BJ (cell line): ENCODE measurements at places on chromosomes 4 and X.

DNA sequence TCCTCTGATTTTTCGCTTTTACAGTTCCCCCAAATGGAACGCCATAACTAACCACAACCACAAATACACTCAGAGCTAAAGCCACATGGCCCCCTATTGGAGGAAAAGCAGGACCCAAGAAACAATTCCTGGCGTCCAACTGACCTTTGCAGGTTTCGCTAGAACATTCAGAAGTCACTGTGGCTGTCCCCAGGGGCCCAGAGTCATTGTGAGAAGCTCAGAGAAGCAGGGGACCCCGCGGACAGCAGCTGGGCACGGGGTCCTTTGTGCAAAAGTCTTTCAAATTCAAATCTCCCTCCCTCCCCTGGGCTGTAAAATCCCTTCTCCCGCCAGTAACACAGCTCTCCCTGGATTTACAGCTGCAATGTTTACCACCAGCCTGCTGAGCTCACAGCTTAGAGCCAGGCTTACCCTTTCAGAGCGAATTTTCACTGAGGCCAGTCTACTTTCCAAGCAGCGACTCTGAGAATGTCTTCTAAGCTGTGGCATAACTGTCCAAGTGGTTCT lies 214.8 kb downstream of the CRLF2 start:
- no peak for DNase-seq

GRCh38 chr4:1360423-1361283 lies 13.6 kb downstream of the UVSSA start:
- DNase-seq = no peak

DNA sequence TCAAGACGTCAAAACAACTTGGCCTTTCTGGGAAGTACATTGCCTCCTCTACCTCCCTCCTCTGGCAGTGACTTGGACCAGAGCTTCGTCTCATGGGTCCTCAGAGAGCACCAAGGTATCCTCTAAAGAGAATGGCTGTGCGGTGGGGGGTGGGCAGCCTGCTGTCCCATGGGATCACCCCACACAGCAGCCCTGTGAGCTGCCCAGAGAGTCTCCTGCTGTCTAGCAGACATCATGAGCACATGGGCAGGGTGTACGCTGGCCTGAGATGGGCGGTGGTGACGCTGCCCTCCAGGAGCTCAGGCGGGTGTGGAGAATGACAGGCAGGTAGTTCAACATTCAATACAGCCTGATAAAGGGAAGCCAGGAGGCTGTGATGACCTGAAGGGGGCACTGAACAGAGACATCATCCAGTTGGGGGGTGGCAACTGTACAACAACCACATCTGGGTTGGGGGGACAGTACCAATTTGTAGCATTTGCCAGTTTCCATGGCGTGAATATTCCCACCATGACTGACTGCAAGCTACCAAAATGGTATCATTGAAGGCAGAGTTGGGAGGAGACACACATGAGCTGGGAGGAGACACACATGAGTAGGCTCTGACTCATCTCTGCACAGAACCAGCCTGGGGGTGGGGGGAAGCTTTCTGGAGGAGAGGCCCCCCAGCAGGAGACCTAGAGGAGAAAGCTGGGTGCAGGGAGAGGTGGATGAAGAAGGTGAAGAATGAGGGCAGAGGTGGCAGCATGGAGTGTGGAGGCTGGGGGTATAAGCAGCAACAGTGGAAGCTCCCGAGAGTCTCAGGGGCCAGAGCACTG lies 35.9 kb downstream of the C4orf50 start:
- no peak for DNase-seq

DNA sequence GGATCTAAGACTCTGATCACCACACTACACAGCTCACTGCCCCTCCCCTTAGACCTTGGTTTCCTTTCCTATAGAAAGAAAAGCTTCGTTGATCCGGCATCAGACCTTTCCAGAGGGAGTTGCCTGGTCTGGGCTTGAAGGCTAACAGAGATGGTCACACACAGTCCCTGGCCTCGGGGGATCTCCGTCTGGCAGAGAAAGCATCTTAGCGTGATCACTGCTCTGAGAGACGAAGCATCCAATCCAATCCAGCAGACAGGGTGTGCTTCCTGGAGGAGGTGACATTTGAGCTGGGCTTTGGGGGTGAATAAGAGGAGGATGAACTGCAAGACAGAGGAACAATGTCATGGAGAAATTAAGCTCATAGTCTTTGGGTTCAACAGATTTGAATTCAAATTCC lies 49.5 kb downstream of the HTRA3 start:
- DNase-seq = no peak

GRCh38 chrX:23902419-23902818 lies 5.3 kb downstream of the APOO start:
- no peak for DNase-seq

DNA sequence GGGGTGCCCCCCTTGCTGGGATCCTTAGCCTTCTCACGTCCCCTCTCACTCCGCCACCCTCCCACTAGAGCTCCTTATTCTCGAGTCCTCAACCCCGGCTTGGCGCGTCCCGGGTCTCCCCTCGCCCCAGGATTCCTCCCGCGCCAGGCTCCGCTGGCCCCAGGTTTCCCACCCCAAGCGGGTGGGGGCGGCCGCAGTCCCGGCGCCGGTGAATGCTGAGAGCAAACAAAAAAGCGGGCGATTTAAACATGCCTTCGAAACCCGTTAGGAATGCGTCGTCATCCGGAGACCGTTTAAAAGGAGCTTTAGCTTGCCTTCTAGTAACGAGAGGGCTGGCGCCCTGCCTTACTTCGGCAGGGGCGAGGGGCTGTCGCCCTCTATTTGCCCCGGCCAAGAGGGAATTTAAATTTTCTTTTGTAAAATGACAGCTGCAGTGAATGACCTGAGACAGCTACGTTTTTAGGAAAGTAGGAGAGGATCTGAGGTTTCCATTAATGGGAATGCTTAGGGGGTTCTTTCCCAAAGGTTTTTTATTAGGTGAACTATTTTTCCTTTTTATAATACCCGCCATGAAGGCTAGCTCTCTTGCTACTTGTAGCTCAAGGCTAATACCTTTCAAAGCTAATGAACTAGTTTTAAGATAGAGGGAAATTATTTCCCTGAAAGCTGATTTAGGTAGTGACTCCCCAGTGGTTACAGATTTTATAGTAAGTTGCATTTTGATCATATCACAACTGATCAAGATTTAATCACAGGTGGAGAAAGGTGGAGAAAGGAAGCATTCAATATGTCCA lies 3.1 kb downstream of the JADE1 start:
- no peak for DNase-seq

DNA sequence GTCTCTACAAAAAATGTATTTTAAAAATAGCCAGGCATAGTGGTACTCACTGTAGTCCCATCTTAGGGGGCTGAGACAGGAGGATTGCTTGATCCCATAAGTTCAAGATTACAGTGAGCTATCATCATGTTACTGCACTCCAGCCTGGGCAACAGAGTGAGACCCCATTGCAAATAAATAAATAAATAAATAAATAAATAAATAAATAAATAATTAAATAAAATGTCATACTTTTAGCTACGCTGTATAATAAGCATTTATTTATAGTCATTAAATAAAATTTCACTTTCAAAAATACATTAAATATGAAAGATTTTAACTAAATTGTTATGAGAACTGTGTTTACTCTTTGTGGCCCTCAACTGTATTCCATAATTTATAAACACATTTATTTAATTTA lies 1124.2 kb downstream of the PCDH7 start:
- no peak for DNase-seq

DNA sequence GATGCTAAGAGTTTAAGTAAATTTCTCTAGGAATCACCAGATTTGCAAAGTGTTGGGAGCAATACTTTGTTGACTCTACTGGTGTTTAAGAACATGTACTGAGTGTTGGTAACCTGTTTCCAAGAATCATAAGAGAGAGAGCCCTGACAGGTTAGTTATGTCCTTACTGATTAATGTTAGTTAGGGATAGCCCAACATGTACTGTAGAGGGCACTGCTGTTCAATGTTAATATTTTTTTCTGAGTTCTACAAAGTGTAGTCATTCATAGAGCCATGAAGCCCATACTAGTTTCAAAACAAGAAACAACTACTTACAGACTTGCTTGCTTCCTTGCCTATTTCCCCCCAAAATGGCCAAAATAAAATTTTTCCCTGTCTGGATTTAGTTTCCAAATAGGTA lies 11.9 kb downstream of the TMPRSS11D start:
- no peak for DNase-seq

DNA sequence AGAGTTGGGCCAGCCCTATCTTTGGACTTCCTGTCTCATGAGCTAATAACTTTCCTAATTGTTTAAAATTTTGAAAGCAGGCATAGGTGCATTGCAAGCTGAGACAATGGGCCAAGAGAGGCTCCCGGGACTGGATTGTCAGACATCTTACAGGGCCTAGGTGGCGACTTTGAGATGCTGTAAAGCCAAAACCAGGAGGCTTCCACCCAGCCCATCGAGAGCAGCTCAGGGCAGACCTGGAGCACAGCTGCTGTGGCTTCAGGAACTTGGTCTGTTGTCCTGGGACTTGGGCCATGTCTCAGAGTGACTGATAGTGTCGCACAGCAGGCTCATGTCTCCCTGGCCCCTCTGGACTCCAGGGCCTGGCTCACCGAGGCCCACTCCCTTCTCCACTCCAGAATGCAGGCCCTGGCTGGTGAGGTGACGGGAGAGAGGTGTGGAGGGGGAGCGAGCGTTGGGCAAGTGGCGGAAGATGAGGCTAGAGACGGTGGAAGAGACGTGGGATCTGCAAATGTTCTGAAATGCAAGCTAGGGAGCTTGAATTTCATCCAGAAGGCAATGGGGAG lies 24.1 kb upstream of the MTM1 start:
- DNase-seq = no peak

DNA sequence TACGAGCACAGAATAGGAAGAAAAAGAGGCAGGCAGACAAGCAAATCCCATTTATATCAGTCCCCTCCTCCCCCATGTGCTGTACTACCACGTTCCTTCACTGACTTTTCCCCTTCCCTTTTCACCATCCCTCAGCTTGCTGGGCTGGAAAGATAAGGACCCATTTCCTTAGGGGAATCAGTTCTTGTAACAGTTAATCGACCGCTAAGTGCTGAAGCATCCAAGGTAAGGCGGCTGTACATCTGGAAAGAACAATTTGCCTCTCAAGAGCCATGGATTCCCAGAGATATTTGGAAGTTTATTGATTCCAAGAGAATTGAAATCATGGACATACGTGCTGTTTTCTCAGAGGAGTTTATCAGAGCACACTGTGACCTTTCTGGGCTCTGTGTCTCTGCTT lies 1688.0 kb downstream of the STIM2 start:
- no peak for DNase-seq

DNA sequence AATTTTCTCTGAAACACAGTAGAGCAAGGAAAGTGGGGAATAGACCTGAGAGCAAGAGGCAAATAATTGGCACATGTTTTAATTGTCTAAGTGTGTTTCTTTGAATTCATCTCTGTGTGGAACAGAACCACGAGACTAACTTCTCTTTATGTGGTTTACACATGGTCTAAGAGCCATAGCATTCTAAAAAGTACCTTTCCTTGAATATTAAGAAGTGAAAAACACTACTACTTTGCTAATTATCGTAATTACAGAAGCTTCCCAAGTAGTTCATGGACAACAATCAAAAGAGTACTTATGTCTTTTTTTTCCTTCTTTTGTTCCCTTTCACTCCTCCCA lies 2.9 kb upstream of the CYBB start:
- DNase-seq = no peak

DNA sequence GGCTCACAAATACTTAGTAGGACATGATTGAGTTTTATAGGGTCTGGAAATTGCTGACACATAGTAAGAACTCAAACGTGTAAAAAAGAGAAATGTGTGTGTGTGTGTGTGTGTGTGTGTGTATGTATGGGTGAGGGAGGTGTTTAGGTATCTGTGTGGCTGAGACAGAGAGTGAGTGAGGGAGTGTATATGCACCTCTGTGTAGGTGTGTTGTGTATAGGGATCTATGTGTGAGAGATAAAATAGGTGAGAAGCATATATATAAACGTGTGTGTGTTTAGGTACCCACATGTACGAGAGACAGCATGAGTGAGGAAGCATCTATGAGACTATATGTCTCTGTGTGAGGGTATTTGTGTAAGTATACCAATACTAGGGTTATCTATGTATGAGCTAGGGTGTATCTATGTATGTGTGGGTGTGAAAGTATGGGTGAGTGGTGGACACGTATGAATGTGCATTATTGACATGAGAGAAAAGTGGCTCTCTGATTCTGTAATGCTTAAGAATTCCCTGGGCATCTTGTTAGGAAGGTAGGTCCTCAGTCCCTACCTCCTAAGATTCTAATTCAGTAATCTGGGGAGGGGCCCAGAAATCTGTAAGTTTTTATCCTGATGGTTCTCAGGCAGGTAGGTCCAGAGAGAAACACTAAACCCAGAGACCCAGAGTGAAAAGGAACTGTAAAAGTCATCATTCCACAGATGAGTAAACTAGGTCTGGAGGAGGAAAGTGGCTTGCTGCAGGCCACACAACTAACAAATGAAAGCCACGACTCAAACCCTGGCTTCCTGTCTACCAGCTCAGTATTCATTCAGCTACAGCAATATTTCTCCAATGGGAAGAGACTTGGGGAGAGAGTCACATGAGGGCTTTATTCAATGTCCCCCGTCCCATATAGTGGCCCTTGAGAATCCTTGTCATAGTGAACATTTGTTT lies 237.0 kb downstream of the IDS start:
- no peak for DNase-seq

DNA sequence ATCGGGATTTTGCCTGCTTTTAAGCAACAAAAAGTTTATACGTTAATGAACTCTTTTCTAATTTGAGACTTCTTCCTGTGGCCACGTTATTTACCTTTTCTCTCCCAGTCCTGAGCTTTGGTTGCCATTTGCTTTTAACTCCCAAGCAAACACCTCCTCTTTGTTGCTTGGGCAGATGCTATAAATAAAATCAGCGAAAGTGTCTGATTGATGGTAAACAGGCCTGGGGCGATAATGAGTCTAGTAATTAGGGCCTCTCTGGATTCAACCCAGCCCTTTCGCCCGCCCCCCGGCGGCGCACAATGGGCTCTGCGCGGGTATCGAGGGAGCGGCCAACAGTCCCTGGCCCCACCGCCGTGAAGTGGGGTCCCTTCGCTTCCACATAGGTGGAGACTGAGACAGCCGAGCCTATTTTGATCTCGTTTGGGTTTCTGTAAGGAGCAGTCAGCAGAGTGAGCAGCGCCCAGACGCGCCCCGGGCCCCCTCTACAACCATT lies 790 bp downstream of the CLGN start:
- no peak for DNase-seq

DNA sequence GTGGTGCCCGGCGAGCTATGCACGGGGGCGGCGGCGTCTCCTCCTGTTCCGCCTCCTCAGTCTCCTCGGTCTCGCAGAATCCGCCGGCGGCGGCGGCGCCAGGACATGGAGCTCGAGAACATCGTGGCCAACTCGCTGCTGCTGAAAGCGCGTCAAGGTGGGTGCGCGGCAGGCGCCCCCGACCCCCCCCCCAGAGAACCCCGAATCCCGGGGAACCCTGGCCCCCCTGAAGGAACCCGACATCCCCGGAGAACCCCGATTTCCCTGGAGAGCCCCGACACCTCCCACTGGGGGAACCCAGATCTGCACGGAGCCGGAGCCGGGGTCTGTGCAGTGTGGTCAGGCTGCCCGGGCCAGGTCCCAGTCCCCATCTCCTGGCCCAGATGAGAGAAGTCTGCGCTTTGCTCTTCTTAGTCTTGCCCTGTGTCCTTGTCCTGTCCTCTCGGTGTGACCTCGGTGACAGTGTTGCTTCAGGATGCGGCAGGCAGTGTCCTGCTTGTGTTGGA lies 648 bp downstream of the GRK4 start:
- no peak for DNase-seq

GRCh38 chrX:11678158-11678557 lies 12.4 kb upstream of the ARHGAP6 start:
- no peak for DNase-seq
